ENCODE measurements at places on chromosomes 3 and 15.
A peak's percentile ranks its signal among the peaks of the same experiment; 100 is the strongest.

DNA sequence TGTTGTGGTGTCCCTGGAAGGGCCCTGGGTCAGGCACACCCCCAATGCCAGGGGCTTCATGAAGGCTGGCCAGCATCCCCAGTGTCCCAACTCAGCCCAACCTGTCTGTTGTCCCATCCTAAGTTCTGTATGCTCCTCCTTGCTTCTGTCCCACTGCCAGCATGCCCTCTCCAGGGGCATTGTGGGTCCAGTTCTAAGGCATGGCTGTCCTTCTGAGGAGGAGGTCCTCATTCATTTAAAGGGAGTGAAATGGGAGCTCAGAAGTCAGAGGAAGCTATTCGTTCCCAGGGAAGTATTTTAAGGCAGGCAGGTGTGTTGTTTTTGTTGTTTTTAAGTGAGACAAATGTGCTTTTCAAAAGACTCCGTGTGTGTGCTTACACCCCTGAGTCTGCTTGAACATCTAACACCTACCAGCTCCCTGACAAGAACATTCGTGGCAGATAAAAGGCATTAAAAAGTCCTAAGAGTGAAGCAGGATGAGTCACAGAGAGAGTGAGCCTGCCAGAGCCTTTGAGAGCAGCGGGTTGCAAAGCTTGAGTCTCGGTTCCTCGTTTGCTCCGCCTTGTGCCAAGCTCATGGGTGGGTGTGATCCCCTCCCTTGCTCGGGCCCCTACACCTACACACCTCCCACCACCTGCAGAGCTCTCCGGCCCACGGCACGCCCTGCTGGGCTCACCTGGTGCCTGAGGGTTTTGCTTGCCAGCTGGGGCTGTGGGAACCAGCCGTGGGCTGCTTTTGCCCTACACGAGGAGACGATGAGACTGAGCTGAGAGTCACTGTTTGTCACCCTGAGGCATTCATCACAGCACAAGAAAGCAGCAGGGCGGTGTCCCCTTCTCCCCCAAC, 183.4 kb upstream of the TOPAZ1 start:
- DNase-seq = peak; percentile 22

DNA sequence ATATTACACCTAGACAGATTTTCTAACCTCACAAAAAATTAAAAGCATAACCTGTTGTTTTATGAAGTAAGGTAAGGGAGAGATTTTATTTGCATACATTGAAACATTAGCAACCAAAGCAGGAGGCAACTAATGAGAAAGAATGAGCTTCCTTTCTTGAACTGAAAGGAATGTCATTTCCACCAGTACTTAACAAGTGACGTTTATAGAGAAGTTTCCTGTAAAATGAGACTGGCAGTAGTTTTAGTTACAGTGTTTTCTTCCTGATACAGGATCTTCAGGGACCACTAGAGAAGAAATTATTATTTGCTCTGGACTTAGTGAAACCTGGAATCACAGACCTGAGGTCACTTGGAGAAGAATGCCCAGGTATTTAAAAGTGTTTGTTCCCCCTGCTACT, 27.4 kb upstream of the FRMD5 start:
- no peak for DNase-seq

- DNase-seq = no peak
Observed at GRCh38 chr3:171454041-171454440, 6.2 kb downstream of the TNIK start.

GRCh38 chr15:40506964-40507571, 36.3 kb downstream of the CHST14 start:
- no peak for DNase-seq

GRCh38 chr3:129576514-129577352, 29.7 kb downstream of the PLXND1 start:
- no peak for DNase-seq

GRCh38 chr3:37324850-37325321, 150.5 kb upstream of the LRRFIP2 start:
- DNase-seq = no peak

GRCh38 chr3:194856296-194856695, 170.6 kb downstream of the FAM43A start:
- no peak for DNase-seq

GRCh38 chr3:8050283-8050682, 451.3 kb upstream of the LMCD1 start:
- DNase-seq = no peak

GRCh38 chr15:91055548-91056331, 33.3 kb upstream of the VPS33B start:
- DNase-seq = peak; percentile 20

GRCh38 chr3:14757153-14757700, 61.5 kb upstream of the FGD5 start:
- DNase-seq = no peak

GRCh38 chr3:170752571-170753155, 117.3 kb downstream of the RPL22L1 start:
- no peak for DNase-seq

DNA sequence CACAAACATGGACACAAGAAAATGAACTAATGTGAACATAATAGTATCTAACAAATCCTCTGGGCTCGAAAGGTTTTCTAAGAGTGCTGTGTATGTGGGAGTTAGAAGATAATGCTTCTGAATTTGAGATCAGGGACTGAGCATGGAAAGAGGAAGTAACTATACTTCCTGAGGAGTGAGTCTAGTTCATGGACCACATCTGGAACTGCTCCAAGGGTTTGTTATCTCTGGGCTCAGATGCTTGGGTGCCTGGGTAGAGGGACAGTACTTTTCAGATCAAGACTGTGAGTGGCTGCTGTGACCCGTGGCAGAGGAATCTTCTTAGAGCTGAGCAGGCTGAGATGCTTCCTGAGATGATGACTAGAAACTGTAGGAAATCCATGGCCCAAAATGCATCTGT, 28.5 kb downstream of the TBC1D23 start:
- DNase-seq = no peak

- no peak for DNase-seq
Observed at GRCh38 chr3:88704338-88704737, 403.1 kb upstream of the EPHA3 start.

GRCh38 chr15:96914081-96914480, 583.6 kb downstream of the NR2F2 start:
- no peak for DNase-seq

- no peak for DNase-seq
Observed at GRCh38 chr3:132289316-132289715, 27.9 kb upstream of the ACP3 start.

DNA sequence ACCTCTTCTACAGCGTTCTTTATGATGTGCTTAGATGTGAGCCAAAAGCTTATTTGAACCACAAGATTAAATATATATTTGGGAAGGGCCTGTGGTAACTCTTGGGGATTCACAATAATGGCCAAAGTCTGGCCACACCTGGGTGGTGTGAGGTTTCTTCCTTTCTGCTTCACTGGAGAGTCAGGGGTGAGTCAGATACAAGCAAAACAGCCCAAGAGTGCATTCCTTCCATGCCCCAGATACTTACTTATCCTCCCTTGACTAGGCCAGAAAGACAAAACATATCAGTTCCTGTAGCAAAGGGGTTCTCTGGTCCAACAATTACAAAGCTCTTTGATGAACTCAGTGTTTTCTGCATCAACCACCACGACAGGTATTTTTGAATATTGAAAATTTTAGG, 941 bp downstream of the ZBED2 start:
- no peak for DNase-seq

- DNase-seq = no peak
Observed at GRCh38 chr3:62178739-62179600, 194.4 kb downstream of the FEZF2 start.

Measured in HFF-Myc (cell line).